ENCODE measurements at places on chromosomes 4 and X.

GRCh38 chr4:152032722-152033131 lies 271.9 kb upstream of the GATB start:
- no peak for DNase-seq

GRCh38 chrX:51825436-51825835 lies 68.0 kb upstream of the MAGED1 start:
- no peak for DNase-seq

GRCh38 chr4:114400531-114400930 lies 198.1 kb upstream of the UGT8 start:
- no peak for DNase-seq

GRCh38 chr4:41169256-41169800 lies 45.0 kb downstream of the APBB2 start:
- DNase-seq, result no peak

- DNase-seq, result peak; percentile 76
Measured at GRCh38 chrX:53831662-53832635, 145.4 kb upstream of the HUWE1 start.

GRCh38 chrX:153576961-153577360 lies 22.0 kb downstream of the CCNQ start:
- DNase-seq, result no peak

GRCh38 chr4:5897674-5898073 lies 4.8 kb upstream of the CRMP1 start:
- no peak for DNase-seq

- peak; percentile 39 for DNase-seq
Measured at GRCh38 chrX:110699109-110699508, 96.5 kb downstream of the CHRDL1 start.

DNA sequence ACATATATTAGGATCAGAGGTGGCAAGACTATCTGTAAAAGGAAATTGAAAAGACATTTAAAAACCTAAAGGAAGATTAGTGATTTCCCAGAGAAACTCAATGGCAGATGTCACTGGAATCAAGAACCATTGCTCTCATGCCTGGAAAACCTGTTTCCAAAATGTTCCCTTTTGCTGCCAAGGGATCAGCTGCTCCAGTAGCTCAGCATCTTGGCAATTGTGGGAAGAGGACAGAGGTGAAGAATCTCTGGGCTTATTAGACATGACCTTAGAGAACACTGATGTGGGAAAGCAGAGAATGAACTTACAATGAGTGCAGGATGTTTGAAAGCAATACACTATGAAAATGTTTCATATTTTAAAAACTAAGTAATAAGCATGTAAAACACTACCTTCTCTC lies 98.3 kb downstream of the SHROOM3 start:
- no peak for DNase-seq

- no peak for DNase-seq
Measured at GRCh38 chr4:2395584-2395983, 22.9 kb downstream of the ZFYVE28 start.

DNA sequence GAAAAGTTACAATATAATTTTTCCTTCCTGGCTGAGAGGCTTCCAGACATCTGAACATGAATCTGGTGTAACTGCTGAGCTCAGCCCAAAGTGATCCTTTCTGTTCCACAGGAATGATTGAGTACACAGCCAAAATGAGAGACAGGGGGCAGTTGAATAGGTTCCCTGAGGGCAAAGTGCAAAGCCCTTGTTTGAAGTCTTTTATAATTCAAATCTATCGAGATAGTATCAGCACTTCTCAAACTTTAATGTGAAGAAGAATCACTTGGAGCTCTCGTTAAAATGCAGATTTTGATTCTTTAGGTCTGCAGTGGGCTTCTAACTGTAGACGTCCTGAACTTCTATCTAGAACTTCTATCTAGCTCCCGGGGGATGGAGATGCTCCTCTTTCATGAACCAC lies 54.4 kb upstream of the BMP2K start:
- DNase-seq, result no peak
